ENCODE measurements at places on chromosomes 7 and 10.

- DNase-seq: no peak
These were observed 18.1 kb downstream of the UBE2D4 start for GRCh38 chr7:43944286-43944685.

- DNase-seq: peak; percentile 94
These were observed 92.0 kb upstream of the INSIG1 start for GRCh38 chr7:155205368-155206317.

- DNase-seq: peak; percentile 29
These were observed 904 bp upstream of the DPYSL4 start for GRCh38 chr10:132185601-132186487.

GRCh38 chr10:110411047-110411410 is 86.7 kb upstream of the DUSP5 start:
- no peak for DNase-seq

GRCh38 chr10:100022403-100022802 is 12.7 kb upstream of the DNMBP start:
- DNase-seq: no peak

- DNase-seq: peak; percentile 94
These were observed 67.3 kb upstream of the KLF6 start for GRCh38 chr10:3852147-3852904.

DNA sequence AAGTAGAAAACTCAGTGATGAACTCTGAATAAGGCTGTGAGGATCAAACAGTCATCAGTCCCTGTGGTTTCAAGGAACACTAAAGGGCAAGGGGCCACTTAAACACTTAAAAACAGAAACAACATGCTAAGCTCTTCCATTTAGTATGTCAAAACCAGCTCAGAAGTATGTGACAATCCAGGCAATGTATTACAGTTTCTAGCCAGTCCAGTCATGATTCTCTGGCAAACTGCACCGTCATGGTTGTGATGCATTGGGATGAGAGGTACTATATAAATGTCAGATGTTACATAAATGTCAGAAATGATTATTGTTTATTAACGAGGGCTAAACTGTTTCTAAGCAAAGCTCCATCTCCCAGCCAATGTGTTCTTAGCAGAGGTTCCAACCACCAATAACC is 4.7 kb upstream of the CREB5 start:
- DNase-seq: no peak

DNA sequence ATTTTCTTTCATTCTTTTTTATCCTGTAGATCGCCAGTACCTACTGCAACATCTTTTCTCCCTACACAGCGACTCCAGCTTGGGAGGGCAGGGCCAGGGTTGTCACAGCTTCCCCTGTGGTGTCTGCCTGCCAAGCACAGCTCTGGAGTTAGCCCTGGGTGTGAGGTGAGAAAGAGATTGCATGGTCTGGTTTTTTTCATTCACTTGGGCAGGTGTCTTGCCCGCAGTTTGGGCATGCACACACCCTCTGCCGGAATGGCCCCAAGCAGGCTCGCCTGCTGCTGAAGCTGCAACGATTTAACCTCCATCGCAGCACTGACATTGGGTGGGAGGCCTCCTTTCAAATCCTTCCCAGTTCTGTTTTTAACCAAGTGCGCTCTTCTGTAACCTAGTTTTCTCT is 132.8 kb downstream of the WNT2 start:
- DNase-seq: no peak

GRCh38 chr7:82789883-82790609 is 346.5 kb upstream of the CACNA2D1 start:
- DNase-seq: no peak

GRCh38 chr7:37765421-37765829 is 81.9 kb downstream of the GPR141 start:
- DNase-seq: no peak

DNA sequence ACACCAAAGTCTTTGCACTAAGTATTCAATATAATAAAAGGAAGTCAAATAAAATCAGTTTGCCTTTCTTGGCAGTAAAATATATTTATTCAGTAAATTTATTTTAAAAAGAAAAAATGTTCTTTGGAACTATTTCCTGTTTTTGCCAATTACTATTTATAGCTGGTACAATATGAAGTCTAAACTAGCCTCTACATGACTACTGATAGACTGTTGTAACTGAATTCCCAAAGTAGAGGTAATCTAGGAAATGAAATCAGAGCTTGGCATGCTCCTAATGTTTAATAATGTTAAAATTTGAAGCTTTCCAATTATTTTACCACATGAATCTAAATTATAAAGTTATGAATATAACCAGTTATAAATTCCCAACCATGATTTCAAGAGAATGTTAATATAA is 385.5 kb downstream of the SEMA3D start:
- no peak for DNase-seq

- DNase-seq: no peak
These were observed 75.3 kb upstream of the GRB10 start for GRCh38 chr7:50857804-50858489.

- no peak for DNase-seq
These were observed 225.8 kb downstream of the MAD1L1 start for GRCh38 chr7:2006921-2007381.

GRCh38 chr10:68938117-68938516 is 17.9 kb upstream of the DDX21 start:
- no peak for DNase-seq

GRCh38 chr7:137695942-137696341 is 150.8 kb downstream of the DGKI start:
- no peak for DNase-seq

All from CD4-positive, alpha-beta T cell treated with Interleukin-2 at 100 ng/mL for 4 hours (primary cell).